ENCODE measurements at places on chromosomes 2 and 18.

DNA sequence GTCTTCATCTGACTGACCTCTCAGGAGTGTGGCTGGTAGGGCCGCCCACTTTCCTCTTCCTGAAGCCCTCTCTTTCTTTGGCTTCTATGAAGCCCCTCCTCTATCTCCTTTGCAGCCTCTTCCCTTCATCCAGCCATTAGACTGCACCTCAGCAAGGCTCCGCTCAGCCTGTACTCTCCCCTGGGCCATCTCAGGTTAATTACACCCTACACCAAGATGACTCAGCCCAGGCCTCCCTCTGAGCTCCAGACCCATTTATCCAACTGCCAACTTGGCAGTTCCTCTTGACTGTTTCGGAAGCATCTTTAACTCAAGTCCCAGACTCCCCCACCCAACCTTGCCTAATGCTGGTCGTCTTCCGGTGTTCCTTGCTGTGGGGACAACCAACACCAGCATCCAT is 5.8 kb upstream of the WNT6 start:
- DNase-seq: no peak

DNA sequence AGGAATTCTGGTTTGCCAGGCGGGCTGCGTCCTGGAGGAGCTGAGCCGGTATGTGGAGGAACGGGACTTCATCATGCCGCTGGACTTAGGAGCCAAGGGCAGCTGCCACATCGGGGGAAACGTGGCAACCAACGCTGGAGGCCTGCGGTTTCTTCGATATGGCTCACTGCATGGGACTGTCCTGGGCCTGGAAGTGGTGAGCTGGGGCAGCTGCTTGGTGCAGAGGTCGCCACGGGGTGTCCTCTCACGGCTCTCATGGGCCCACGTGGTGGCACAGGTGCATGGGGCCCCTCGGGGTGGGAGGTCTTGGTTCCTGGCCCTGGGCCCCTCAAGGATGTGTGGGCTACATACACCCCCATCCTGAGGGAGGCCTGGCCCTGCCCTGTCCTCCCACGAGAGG is 9.2 kb downstream of the D2HGDH start:
- DNase-seq: no peak

DNA sequence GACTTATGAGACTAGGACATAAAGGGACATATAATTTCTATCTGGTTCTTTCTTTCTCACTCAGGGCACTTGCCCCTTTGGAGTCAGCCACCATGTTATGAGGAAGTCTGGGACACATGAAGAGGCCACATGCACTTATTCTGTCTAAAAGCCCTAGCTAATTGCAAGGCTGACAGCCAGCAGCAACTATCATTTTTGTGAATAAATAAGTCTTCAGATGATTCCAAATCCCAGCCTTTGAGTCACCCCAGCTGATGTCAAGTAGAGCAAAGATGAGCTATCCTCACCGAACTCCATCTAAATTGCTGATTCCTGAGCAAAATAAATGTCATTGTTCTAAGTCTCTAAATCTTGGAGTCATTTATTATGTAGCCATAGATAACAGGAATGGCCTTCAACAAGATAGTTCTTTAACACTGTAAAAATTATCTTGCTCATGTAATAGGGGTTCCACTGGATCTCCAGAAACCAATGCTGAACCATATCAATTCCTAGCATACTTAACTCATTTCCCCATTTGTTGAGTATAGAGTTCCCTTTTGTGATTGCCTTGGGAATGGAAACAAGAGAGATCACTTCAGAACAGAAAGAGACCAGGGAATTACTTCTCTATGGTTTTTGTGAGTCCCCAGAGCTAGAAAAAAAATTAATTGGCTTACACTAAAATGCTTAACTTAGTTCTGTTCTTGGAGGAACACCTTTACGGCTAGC is 50.6 kb upstream of the FN1 start:
- no peak for DNase-seq

DNA sequence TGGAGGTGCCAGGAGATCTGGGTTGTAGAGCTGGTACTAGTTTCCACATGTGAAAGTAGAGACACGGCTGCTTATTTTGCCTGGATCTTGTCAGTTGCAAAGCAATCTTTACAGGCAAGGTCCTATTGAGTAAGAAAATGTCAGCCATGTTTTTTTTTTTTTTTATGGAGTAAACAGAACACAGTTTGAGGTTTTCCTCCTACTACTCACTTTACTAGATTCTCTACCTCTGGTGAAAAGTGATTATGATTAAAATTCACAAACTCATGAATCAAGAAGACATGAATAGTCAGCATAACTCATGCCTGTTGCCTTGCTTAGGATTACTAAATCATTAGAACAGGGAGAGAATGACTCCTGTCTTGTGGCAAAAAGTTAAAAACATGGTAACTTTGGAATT is 70.1 kb upstream of the PNPT1 start:
- DNase-seq: no peak

- DNase-seq: no peak
These were observed 2.9 kb downstream of the SERTAD2 start for GRCh38 chr2:64650722-64651338.

GRCh38 chr2:198916548-198917080 is 541.1 kb downstream of the SATB2 start:
- DNase-seq: no peak

Measured in activated CD4-positive, alpha-beta T cell treated with anti-CD3 and anti-CD28 coated beads for 24 hours (primary cell).